SK-N-DZ (cell line): ENCODE measurements at places on chromosomes 6 and 20.

- DNase-seq: no peak
These were observed 395 bp downstream of the NELFE start for GRCh38 chr6:31958412-31958740.

- DNase-seq: no peak
These were observed 48.2 kb downstream of the STX7 start for GRCh38 chr6:132464538-132465256.

DNA sequence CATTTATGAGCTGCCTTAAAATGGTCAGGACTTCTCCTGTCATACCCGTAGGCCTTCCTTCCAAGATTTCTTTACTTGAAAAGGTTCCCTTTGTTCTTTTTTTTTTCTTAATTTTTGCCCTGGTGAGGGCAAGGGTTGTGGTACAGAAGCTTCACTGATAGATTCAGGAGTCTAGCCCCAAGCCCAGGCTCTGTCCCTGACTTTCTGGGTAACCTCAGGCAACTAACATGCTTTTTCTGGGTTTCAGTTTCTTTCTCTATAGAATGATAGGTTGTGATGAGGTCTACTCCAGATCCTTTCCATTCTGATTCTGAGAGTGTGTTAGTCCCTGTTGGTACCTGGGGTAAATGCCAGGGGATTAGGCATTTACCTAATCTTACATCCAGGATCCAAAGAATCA lies 21.2 kb downstream of the SNPH start:
- no peak for DNase-seq

GRCh38 chr20:7889736-7890135 lies 50.5 kb downstream of the HAO1 start:
- DNase-seq: no peak

- DNase-seq: no peak
These were observed 32.2 kb upstream of the OCSTAMP start for GRCh38 chr20:46582648-46583047.

DNA sequence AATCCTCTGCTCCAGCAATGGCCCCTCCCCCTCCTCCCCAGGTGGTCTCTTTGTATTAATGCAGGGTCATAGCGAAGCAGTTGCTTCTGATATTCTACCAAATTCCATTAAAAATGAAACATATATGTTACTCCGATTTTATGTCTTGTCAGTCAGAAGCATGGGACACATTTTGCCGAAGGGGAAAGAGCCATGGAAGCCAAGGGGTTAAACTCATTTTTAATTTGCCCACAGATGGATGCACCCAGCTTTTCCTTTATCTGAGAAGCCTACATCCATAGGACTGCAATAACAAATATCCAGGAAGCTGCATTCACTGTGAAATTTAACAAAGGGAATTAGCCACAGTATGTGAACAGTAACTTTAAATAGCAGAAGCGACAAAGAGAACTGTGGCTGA lies 688.2 kb downstream of the QKI start:
- no peak for DNase-seq

GRCh38 chr6:129994410-129994809 lies 24.0 kb upstream of the L3MBTL3 start:
- DNase-seq: no peak

GRCh38 chr6:36028877-36029324 lies 1.3 kb downstream of the MAPK14 start:
- peak; percentile 50 for DNase-seq

DNA sequence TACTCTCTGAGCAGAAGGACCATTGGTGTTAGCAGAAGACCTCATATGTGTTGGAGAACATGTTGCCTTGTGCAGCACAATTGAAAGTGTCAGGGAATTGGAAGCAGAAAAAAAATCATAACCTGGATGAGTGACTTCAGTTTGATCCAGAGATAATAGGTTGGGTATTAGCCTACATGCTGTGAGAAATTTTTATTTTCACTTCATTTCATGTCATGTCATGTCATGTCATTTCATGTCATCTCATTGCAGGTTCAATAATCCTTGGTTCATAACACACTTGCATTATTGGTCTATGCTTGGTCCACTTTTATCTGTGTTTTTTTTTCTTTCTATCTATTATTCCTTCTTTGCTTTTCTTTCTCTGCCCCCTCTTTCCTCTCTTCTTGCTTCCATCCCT lies 34.3 kb downstream of the AKAP7 start:
- DNase-seq: no peak

- no peak for DNase-seq
These were observed 23.3 kb downstream of the TMEM242 start for GRCh38 chr6:157300006-157300405.

DNA sequence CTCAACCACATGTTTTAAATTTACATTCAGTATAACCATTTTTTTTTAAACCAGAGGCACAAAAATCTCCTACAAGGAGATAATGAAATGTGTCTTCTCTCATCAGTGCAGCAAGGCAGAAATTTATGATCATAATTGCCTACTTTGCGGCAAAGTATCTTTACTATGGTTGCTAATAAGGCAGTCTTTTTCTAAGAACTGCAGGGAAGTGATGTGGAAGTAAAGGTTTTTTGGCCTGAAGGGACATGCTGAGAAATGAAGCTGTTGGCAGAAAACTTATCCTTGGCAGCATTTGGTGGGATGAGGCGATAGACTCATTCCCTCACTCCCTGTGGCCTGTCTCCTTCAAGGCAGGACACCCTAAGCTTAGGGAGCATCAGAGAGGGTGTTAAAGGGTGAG lies 48.7 kb downstream of the SCGN start:
- no peak for DNase-seq

- no peak for DNase-seq
These were observed 26.1 kb downstream of the C6orf141 start for GRCh38 chr6:49576618-49577017.

DNA sequence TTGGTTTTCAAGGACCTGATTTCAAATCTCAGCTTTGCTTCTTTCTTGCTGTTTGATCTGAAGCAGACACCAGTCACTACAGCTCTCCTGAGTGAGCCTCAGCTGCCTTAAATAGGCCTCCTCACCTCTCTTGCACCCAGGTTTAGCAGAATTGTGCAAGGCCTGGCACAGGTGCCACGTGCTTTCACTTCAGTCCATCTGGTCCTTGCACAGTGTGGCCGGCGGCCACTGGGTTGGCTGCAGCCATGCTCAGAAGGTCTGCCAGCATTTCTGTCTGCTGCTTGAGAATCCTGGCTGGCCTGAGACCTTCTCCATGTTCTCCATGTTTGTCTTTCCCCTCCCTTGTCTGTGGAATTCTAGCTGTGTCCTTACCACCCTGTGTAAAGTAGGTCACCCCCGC lies 14.5 kb upstream of the DAAM2 start:
- no peak for DNase-seq
